ENCODE measurements at places on chromosomes 5 and 9. TPM values are rescaled to one million over a fixed set of nuclear protein-coding genes. Genes with fewer than 3 reads are reported as not detected.

DNA sequence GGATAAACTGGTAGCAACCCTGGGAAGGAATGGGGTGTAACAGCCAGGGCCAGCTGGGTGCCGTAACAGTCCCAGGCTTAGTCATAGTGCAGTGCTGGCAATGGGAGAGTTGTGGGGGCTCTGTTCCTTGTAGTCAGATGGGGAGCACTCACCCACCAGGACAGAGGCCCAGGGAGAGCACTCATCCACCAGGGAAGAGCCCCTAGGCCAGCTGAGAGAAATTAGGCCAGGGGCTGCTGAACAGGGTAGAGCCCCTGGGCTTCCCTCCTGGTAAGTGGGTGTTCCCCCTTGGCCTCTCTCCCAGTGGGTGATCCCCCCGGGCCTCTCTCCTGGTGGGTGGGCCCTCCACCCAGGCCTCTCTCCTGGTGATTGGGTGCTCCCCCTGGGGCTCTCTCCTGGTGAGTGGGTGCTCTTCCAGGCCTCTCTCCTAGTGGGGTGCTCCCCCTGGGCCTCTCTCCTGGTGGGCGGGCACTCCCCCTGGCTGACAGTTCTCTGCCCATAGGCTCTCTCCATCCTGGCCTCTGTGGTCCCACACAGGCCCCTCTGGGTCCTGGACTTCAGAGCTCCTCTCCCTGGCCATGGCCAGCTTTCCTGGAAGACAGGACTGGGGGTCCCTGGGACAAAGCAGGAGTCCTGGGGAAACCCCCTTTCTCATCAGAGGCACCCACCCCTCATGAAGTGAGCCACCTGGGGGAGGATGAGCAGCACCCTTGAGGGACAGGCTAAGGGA is 13.4 kb downstream of the FGD3 start:
- no peak for DNase-seq

- no peak for DNase-seq
These were observed 87.5 kb upstream of the PRRC1 start for GRCh38 chr5:127429928-127430327.

DNA sequence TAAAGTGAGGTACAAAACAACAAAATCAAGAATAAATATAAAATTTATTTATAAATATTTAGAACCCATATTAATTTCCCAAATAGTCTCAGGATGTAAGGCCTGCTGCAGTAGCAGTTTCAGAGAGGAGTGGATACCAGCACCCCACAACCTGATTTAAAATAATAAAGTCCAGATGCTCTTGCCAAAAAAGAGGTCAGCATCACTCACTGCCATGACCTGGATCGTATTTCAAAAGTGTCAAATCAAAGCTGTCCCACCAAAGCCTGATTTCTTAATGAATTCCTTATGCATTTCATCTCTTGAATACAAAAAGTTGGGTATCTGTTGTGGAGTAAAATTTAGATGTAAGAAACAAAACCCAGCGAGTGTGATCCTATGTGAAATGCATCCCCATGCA is 58.0 kb upstream of the ROR2 start:
- DNase-seq, result no peak

GRCh38 chr9:89002987-89003386 is 11.7 kb downstream of the S1PR3 start:
- DNase-seq, result no peak

DNA sequence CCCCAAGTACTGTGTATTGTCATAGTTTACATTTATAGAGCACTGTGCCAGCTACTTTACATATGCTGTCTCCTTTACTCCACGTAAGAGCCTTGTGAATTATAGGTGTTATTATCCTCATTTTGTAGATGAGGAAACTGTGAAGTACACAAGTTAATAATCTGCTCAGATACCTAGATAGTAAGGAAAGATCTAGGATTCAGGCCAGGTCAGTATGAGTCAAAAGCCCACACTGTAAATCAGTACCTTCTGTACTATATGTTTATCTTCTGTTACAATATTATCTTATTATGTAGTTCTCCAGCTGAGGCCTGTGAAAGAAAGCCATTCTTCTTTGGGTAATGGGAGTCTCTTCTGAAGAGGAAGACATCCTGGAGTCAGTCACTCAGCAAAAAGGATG is 72.4 kb upstream of the TLX3 start:
- DNase-seq, result no peak

GRCh38 chr9:89631384-89631783 is 26.6 kb downstream of the GADD45G start:
- peak; percentile 24 for DNase-seq

- DNase-seq, result peak; percentile 58
These were observed 23.9 kb downstream of the PTPN3 start for GRCh38 chr9:109474170-109474569.

GRCh38 chr5:135241536-135241935 is 157.5 kb downstream of the MACROH2A1 start:
- DNase-seq, result peak; percentile 12

The TAS2R1 gene
- total RNA-seq, result not detected

The NEK6 gene
- total RNA-seq, result 12.8 TPM

The IFNE gene
- total RNA-seq, result 1.0 TPM

The GABRP gene
- total RNA-seq, result not detected

Data from thyroid gland (tissue), 4 donors.